ENCODE measurements at places on chromosomes 2 and 18.

- DNase-seq: no peak
These were observed 64.2 kb downstream of the RPL37A start for GRCh38 chr2:216562696-216563435.

DNA sequence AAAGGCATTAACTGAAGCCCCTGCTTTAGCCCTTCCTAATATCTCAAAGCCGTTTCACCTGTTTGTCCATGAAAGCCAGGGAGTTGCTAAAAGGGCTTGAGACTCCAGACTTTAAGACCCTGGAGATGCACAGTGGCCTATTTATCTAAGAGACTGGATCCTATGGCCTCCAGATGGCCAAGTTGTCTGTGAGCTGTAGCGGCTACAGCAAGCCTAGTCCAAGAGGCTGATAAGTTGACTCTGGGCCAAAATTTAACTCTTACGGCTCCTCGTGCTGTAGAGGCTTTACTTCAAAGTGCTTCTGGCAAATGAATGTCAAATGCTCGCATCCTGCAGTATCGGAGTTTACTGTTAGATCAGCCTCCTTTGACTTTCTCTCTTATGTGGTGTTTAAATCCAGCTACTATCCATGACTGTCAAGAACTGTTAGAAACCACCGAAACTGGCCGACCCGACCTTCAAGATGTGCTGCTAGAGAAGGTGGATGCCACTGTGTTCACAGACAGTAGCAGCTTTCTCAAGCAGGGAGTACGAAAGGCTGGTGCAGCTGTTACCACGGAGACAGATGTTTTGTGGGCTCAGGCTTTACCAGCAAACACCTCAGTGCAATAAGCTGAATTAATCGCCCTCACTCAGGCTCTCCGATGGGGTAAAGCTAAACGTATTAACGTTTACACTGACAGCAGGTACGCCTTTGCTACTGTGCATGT, 336.7 kb upstream of the CNTNAP5 start:
- DNase-seq: no peak

GRCh38 chr2:157785866-157786662, 90.1 kb downstream of the ACVR1 start:
- no peak for DNase-seq

GRCh38 chr18:61531182-61531581, 198.0 kb downstream of the CDH20 start:
- no peak for DNase-seq

GRCh38 chr2:186347472-186347871, 138.6 kb upstream of the ZC3H15 start:
- DNase-seq: no peak

DNA sequence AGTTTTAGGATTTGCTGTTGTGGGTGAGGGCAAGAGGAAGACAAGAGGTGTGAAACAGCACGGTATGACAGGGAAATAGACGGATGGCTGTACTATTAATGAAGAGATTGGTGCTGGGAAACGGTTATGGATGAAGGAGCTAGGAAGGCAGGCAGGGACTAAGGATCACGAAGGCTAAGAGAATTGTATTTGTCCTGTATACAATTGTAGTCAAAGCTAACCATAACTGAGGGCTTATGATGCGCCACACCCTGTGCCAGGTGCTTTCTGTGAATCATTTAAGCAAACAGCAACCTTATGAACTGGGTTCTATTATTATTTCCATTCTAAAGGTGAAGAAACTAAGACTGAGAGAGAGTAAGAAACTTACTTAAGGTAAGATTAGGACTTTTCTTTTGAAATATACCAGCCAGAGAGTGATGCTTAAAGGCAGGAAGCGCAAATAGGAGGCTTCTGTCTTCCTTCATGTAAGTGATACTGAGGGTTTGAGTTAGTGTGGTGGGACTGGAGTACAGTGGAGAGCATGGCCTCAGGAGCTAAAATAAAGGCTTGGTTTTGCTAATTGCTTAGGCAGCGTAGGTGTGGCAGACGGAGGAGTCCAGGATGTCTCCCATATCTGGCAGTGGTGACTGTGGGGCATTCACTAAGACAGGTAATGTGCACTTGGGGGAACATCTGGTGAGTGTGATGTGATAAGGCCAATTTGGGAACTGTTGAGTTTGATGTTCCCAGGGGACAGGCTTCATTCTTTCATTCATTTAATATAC, 85.8 kb downstream of the PLEKHM3 start:
- DNase-seq: no peak

DNA sequence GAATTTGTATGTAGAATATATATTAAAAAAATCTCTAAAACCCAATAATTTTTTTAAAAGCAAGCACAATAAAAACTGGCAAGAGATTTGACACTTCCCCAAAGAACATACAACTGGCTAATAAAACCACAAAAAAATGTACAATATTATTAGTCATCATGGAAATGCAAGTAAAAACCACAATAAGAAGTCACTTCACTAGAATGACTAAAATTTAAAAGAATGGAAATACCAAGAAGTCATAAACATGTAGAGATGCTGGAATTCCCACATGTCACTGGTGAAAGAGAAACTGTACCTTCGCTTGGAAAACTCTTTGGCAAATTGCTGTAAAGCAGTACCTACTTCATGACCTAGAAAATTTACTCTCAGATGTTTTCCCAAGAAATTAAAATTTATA, 43.4 kb upstream of the KYNU start:
- DNase-seq: no peak

Data from GM18507 (cell line).